HS-27A (cell line): ENCODE measurements at places on chromosomes 7 and 10.

GRCh38 chr10:113313048-113313602, 239.7 kb upstream of the HABP2 start:
- DNase-seq: no peak

GRCh38 chr10:17113889-17114540, 15.6 kb downstream of the CUBN start:
- no peak for DNase-seq

DNA sequence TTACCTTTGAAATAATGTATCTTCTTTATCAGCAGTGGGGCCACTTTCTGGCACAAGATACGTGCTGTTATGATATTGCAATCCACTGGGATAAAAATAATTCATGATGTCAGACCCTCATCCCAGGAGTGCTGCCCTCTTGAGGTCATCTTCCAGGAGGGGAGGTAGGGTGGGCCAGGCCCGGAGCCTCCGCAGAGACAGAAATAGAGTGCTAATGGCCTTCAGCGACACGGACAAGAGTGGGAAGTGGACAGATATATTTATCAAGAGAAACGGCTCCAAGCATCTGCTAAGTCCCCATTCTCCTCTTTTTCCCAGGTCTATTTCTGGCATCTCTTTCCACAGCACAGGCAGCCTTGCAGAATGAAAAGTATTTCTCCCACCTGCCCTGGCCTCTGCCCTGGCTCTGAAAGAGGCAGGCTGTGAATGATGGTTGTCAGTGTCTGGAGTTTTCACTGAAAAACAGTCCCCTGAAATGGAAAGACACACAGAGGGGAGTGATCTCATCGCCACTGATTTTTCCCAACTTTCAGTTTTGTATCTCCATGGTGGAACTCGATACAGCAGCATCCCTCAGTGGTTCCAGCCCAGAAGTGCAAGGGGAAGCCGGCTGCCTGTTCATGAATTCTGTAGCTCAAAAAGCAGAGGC, 251.7 kb upstream of the MYO3A start:
- DNase-seq: no peak

DNA sequence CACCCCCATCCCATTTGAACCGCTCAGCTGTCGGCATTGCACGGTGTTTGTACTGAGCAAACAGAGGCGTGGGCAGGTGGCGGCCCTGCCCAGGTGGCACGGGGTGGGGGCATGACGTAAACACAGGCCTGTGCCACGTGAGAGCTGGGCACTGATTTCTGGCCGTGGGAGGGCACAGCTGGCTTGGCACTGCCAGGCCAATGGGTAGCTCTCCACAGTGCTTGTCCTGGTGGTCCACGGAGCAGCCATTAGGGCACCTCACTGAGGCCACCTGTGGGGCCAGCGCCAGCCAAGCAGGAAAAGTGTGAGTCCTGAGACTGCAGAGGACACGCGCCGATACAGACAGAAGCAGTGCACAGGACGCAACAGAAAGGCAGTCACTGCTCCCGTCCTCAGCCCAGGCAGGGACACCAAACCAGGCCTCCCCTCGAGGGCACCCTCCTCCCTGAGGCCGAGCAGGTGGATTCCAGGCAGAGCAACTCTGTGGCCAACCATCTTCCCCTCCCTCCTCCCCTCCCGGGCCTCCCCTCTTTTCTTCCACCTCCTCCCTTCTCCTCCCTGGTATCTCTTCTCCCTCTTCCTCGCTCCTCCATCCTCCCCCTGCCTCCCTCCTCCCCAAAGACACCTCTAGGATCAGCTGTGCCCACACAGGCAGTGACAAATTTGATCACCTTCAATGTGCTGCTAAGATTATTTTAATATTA, 258.7 kb downstream of the ELFN1 start:
- no peak for DNase-seq

DNA sequence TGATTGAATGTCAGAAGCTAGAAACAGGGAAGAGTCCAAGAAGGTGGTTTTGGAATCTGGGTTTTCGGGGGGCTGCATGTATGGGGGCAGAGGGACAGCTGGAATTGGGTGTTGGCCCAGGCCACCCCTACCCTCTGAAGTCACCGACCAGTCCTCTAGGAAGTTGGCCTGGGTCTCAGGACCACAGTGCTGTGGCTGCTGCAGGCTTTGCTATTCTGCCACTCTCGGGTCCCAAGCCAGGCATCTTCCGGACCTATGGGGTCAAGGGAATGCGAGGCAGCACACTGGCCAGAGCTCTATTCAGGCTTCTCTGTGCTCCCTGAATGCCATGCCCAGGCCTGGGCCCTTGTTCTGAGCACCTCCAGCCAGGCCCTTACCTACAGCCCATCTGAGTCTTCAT, 13.2 kb downstream of the FGF8 start:
- DNase-seq: no peak

DNA sequence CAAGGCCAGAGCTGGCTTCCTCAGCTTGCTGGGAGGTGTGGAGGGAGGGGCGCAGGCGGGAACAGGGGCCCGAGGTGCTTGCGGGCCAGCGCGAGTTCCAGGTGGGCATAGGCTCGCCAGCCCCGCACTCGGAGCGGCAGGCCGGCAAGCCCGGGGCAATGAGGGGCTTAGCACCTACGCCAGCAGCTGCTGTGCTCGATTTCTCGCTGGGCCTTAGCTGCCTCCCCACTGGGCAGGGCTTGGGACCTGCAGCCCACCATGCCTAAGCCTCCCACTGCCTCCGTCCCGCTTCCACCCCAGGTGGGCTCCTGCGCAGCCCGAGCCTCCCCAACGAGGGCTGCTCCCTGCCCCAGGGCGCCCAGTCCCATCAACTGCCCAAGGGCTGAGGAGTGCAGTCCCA, 25.9 kb upstream of the MAT1A start:
- no peak for DNase-seq

DNA sequence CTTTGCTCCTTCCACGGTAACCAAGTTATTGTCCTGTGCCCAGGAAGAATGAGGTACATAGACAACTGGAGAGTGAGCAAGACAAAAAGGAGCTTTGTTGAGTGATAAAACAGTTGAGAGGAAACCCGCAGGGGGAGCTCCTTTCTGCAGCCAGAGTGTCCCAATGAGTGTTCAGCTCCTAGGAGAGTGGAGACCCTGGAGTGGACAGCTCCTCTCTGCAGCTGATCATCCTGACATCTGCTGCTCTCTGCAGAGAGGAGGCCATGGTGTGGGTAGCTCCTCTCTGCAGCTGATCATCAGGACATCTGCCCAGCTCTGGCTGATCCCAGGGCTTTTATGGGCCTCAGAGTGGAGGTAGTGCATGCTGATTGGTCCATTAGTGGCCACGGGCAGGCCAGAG, 53.4 kb upstream of the PCDH15 start:
- DNase-seq: no peak

DNA sequence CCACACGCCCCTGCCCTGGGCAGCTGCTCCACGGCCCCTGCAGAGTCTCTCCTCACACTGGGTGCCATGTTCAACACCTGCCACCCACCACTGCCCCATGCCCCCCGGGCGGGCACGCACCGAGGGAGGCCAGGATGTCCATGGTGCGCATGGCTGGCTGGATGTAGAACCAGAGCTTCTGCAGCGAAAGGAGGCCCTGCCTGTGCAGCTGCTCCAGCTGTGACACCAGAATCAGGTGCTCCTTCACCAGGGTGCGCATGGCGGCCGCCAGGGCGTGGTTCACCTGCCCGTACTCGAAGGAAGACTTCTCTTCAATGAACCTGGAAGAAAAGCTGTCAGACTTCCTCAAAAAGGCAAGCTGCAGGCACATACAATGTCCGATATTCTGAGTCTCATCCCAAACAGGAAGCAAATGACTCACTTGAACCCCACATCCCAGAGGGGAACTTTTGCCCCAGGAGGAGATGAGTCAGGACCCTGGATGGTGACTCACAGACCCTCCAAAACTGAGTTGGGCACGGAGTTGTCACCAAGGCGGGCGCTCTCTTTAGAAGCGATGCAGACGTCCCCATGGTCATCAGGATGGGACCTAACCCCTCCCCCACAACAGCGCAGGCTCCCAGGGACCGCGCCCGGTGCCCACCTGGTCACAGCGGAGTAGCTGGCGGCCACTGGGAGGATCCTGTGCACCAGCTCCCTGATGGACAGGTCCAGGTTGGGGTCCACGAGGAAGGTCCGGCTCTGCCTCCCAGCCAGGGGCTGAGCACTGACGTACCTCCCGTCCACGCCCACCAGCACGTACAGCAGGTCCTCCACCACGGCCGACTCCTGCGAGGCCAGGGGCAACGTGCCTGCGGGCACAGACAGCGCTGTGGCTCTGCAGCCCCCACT, 15.5 kb downstream of the TUBGCP2 start:
- no peak for DNase-seq

DNA sequence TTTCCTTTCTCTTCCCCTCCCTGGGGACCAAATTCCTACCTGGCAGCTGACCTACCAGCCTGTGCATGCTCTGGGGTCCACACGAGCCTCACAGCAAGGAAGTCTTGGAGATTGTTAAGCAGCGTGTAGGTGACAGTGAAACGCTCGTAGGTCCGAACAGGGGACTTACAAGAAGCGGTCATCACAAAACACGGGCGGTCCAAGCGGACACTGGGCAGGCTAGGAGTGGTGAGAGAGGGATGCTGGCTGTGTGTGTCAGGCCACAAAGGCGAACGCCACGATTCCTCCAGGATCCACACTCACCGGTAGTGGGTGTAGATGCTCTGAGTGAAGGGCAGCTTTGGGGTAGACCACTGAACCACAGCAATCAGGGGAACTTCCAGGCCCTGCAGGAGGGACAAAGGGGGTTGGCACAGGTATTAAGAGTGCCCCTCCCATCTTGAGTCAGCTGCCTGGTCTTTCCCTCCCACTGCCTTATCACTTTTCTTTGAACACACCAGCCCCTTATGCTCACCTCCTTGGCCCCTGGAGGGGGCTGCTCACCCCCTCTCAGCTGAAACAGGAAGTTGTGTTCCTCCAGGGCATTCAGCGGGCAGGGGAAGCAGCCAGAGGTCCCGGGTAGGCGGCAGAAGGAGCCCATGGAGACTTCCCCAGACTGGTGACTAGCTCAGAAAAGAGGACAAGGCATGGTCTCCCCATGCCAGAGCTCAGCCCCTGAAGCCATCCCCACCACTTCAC, 2.0 kb downstream of the TRAPPC14 start:
- DNase-seq: no peak

DNA sequence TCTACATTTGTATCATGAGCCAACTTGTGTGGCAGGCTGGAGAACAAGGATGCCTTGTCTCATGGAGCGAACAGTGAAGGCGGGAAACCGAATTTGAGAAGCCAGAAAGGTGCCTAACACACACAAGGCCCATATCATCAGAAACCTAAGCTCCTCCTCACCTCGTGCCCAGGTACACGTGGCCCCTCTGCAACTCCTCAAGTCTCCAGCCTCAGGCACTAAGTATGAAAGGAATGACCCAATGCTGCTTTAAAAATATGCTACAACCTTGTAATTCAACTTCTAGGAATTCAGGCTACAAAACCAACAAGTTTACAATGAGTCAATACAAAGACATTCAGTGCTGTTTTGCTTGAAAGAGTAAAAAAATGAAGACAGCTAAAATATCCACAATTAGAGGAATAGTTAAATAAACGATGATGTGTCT, 95.7 kb downstream of the CDK6 start:
- DNase-seq: peak; percentile 58

DNA sequence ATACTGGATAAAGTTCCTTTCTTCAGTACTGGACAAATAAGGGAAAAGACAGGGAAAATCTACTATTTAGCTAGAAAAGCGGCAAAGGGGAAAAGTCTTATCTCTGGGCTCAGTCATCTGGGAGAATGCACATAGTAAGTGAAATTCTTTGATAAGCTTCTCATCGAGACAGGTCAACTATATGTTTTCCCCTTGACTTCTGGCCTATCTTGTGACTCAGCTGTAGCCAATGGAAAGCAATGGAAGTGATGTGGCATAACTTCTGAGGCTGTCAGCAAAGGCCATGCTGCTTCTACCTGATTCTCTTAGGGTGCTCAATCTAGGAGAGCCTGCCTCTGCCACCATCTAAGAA, 91.9 kb downstream of the PCGF5 start:
- DNase-seq: no peak

DNA sequence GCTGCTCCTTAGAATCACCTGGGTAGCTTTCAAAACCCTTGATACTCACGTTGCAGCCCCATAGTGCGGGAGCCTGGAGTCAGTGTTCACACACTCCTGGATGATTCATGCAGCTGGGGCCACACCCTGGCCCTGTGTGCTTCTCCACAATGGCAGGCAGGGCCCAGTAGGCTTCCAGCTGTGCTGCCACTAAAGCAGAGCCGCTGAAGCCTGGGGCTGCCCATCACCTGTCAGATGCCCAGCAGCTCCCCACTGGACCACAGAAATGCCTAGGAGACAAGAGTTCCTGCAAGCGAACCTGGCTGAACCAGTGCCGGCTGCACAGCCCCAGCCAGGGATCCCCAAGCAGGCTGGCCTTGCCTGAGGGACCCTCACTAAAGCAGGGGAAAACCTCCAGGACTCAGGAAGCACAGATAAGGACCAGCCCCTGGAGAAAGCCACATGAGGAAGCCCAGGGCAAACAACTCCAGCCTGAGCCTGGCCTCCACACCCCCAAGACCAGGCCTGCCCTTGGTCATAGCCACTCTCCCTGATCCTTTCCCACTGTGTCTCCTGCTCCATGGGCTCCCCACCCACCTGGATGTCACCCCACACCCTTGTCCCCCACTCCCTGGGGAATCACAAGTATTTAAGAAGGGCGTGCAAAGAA, 111.9 kb downstream of the GRID1 start:
- no peak for DNase-seq

GRCh38 chr10:15661574-15661973, 58.1 kb downstream of the ITGA8 start:
- DNase-seq: no peak

DNA sequence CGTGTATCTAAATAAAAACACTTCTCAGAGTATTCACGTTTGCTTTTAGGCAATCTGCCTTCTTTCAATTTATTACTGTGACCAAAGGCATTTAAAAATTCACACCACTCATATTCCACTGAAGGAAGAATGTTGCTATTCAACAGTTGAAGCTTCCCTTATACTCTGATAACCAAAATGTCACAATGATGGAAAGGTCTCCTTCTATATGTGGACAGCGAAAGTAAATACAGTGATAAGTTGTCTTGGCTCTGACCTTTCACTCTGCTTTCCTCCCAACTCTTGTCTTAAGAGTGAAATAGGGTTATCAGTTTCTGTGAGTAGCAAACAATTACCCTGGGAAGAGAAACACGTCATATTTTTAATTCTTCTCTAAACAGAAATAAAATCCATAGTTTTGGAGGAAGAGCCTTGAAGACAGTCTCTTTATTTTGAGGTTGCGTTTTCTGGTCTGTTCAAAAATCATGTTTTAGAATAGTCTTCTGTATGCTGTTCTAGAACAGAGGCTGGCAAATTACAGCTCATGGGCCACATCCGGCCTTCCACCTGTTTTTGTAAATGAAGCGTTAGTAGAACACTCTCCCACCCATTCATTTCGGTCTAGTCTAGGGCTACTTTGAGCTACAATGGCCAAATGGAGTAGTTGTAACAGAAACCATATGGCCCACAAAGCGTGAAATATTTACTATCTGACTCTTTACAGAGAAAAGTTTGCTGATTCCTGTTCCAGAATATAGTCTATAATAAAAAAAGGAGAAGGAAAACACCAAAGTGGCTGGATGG, 41.3 kb downstream of the ETV1 start:
- no peak for DNase-seq

DNA sequence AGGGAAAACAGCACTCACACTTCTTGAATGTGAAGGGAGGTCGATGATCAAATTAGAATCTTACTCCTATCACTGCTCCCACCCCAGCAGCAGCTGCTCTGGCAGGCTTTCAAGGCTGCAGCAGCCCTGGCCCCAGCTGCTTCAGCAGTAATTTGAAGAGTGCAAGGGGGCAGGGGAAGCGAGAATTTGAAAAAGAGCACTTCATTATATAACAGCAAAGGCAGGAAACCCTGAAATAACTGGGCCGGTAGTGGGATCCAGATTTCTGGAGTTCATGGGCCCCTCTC, 44.9 kb downstream of the MYPN start:
- no peak for DNase-seq
